PC-3 (cell line): ENCODE measurements at places on chromosomes 16 and 17. TPM values are rescaled to one million over a fixed set of nuclear protein-coding genes. Genes with fewer than 3 reads are reported as not detected.

DNA sequence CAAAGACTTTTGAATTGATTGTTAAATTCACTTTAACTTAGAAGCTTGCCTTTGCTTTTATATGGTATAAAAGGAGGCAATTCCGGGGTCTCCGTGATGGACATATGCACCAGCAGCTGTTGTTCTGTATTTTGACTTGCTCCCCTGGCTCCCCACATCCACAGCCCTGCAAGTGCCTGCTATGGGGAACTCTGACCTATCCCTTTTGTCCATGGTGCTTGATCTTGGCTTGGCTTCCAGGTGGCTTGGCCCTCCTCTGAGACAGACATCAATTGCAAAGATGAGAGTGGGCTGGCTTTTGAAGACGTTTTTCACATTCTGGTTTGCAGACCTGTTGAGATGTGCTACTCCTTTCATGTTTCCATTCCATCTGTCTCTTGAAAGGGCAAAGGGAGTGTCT lies 26.9 kb downstream of the TOM1L1 start:
- no peak for DNase-seq

- no peak for DNase-seq
Measured at GRCh38 chr17:64393000-64393402, 2.3 kb upstream of the PECAM1 start.

GRCh38 chr17:43958748-43959352 lies 5.1 kb upstream of the PYY start:
- DNase-seq, result peak; percentile 18

- DNase-seq, result no peak
Measured at GRCh38 chr16:88602091-88602490, 31.9 kb downstream of the ZC3H18 start.

- peak; percentile 51 for DNase-seq
Measured at GRCh38 chr17:7019839-7020519, 2.9 kb upstream of the BCL6B start.

- DNase-seq, result no peak
Measured at GRCh38 chr16:68079376-68079625, 5.9 kb upstream of the NFATC3 start.

DNA sequence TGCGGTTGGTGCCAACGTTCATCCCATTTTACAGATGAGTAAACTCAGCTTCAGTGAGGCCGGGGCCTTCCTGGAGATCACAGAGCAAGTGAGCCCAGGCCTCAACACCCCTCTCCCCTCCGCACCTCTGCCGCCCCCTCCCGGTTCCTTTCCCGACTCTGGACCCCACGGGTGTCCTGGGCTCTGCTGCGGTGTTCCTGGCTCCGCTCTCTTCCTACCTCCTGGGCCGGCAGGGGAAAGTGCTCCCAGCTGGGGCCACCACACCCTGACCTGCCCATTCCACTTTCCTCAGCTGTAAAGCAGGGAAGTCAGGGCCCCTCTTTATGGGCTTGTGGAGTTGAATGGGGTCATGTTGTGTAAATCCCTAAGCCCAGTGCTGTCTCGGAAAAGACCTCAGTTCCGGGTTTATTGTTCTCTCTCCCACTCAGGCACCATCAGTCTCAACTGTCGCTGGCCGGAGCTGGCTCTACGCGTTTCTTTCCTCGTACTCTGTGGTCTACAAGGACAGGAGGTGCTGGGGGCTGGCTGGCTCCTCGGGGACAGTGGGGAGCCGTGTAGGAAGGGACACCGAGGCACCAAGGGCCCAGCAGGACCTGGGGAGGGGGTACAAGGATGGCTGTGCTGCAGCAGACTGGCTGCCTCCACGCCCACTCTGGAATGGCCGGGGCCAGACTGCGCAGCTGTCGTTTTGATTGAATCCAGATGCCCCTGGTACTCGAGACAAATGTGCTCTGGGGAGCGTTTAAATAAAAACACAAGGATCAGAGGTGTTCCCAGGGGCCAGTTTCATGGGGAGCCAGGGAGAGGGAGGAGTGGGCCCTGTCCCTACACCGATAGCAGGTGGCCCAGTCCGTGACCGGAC lies 21.7 kb upstream of the ACSF3 start:
- no peak for DNase-seq

- DNase-seq, result no peak
Measured at GRCh38 chr17:63978272-63979200, 5.8 kb upstream of the SCN4A start.

- no peak for DNase-seq
Measured at GRCh38 chr16:88702371-88703210, 3.6 kb downstream of the RNF166 start.

DNA sequence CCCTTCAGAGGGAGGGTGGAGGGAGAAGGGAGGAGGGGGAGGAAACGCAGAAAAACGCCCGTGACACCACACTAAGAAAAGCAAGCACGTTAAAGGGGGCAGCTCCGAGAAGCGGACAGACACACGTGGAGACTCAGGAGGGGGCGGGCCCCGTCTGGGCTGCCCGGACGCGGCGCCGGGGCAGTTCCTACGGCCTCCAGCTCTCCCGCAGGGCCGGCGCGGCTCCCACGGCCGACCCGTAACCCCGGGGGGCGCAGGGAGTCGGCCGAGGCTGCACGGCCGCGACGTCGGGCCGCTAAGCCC lies 362 bp downstream of the KLHDC4 start:
- no peak for DNase-seq

GRCh38 chr16:85303354-85303883 lies 191.1 kb upstream of the CIBAR2 start:
- DNase-seq, result no peak

DNA sequence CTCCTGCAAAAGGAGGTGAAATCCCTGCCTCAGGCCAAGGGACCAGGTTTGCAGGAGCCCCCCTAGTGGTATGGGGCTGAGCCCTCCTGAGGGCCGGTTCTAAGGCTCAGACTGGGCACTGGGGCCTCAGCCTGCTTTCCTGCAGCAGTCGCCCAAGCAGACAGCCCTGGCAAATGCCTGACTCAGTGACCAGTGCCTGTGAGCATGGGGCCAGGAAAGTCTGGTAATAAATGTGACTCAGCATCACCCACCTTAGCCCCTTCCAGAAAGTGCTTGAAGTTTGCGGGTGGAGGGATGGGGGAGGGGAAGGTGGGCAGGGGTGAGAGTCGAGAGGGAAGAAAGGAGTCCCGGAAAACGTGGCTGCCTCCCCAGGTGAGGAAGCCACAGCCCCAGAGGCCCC lies 2.1 kb downstream of the MC1R start:
- no peak for DNase-seq

GRCh38 chr17:54736573-54736972 lies 164.1 kb upstream of the TOM1L1 start:
- DNase-seq, result no peak

DNA sequence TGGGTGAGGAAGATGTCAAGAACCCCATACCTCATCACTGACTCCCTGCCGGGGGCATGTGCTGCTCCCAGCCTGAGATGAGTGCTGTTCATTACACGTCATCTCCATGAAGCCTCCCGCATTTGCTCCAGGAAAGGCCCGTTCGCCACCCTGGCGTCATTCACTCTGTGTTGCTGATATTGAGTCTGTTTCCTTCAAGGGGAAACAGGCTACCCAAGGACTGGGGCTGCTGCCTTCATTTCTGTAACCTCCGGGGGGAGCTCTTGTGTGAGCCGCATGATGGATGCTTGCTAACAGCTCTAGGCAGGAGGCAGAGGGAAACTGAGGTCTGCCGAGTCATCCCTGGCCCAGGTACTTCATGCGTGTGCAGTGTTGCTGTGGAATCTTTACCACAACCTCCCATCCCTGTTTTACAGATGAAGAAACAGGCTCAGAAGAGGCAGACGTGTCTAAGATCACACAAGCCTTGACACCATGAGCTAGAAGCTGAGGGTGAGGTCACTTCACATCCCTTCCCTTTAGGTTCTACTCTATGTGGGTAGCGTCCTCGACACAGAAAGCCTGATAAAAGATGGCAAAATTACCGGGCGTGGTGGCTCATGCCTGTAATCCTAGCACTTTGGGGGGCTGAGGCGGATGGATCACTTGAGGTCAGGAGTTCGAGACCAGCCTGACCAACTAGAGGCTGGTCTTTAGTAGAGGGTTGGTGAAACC lies 3.5 kb upstream of the ARMC5 start:
- no peak for DNase-seq

GRCh38 chr17:10631048-10631700 lies 25.9 kb downstream of the MYH3 start:
- DNase-seq, result peak; percentile 29

- DNase-seq, result no peak
Measured at GRCh38 chr17:492022-492413, 139.4 kb upstream of the RPH3AL start.

DNA sequence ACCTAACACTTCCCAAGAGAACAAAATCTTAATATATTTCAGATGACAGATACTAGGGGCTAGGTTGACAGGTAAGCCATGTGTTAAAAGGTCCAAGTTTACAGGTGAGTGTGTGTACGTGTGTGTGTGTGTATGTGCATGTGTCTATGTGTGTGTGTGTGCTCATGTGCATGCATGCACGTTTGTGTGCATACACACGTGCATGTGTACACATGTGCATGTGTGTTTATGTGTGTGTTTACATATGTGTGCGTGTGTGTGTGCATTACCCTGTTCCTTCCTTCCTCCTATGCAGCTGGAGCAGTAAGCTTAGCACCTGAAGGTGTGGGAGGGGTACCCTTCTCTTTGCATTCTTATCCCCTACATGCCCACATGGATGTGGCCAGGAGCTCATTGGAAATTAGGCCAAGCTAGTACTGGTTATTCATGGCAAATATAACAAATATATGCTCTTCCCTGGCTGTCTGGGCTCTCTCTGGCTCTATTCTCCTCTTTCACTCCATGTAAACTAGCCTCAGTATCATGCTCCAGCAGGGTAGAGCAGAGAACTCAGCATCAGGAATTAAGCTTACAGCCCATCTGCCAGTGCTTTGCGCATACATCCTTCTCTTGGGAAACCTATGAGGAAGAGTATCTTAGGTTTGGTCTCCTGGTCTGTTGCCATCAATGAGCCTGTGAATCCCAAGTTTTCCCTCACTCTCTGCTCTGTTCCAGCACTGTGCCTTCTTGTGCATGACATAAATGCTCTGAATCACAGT lies 258.0 kb upstream of the MYOCD start:
- no peak for DNase-seq

DNA sequence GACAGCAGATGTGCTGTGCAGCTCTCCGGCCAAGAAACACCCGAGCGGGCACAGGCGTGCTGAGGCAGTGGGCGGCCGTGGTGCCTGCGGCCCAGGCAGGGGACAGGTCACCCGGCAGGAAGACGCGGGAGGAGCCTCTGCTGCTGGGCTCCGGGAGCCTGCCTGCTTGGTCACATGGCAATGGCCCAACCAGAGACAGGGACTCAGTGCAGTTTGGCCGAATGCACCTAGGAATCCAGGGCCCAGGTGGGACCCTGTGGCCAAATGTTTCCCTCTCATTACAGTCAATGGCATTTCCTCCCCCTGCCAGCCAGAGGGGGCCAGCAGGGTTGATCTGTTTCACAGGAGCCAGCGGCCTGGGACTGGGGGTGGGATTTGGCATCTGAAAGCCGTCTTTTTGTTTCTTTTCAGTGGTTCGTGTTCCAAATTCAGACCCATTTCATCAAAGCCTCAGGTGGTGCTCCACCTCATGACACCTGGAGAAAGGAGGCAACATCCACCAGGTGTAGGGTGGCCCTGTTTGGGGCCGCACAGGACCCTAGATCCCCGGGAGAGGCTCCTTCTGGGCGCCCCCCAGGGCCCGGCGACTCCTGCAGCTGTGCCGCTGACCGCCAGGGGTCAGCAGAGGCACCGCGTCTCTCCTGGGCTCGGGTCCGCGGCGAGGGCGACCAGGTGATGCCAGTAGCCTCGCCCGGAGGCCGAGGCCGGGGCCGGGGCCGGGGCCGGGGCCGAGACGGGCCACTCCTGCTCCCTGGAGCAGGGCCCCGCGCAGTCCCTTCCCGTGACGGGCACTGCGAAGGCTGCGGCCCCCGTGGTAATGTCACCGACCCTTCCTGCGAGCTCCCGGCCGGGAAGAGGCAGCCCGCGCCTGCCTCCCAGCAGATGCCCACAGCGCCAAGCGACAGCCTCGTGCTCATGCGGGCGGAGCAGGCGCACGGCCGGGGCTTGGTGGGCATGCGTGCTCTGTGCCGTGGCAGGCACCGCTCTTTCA lies 118.5 kb downstream of the C16orf78 start:
- peak; percentile 20 for DNase-seq

DNA sequence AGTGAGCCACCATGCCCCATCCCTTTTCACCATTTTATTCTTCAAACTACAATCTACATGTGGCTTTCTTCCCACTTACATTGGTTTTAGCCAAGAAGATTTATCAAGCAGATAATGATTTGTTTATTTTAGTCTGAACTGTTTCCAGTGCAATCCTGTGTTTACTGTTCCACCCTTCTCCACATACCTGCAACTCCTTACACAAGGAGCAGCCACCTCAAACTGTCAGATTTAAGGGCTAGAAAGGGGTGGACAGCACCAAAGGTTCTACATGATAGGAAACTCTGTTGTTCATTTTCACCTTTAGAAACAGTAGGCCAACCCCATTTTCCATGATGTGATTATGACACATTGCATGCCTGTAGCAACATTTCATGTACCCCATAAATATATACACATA lies 1.9 kb downstream of the RUNDC1 start:
- DNase-seq, result no peak

GRCh38 chr16:55571191-55571897 lies 4.9 kb downstream of the CAPNS2 start:
- DNase-seq, result no peak

DNA sequence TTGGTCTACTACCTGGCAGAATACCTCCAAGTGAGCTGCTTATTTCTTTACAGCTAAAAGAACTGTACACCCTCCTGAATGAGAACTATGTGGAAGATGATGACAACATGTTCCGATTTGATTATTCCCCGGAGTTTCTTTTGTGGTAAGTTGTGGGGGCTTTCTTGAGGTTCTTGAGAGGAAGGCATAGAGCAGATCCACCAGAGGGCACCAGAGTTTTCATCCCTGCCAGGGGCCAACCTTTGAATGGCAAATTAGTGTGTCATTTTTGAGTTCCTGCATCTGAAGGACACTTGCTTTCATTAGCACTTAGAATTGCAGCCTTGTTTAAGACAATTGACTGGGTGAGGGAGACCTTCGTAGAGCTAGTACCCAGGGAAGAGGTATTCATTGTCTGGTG lies 35.0 kb downstream of the NMT1 start:
- DNase-seq, result peak; percentile 61

DNA sequence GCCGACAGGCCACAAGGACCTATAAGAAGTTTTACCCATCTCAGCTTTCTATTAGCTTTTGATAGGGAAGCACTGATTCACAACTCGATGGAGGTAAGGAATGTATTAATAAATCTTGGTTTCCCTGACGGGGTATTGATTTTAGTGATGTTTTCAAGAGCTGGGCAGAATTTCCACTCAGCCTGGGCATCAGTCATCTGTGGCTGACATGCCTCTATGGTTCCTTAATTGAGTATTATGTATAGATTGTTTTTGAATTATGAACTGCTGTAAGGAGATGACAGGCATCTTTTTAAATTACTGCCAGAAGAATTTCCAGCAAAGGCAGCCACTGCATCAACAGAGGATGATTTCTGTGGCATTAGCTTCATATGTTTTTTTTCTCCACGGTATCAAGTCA lies 128.6 kb downstream of the CPPED1 start:
- no peak for DNase-seq

- peak; percentile 68 for DNase-seq
Measured at GRCh38 chr17:12040478-12040877, 19.8 kb downstream of the MAP2K4 start.

Gene PLA2G10
- total RNA-seq, result 0.22 TPM in 1 of 2 replicates, not detected in the other

Gene NR1D1
- total RNA-seq, result 7.1 and 9.2 TPM in 2 replicates

Gene ABI3
- not detected in 2 replicates for total RNA-seq

Gene PRSS8
- total RNA-seq, result 18.0 and 23.4 TPM in 2 replicates

Gene PRSS33
- 0.11 TPM in 1 of 2 replicates, not detected in the other for total RNA-seq
